Right renal cortex interstitium (tissue), 3 donors: ENCODE measurements at places on chromosomes 2 and 18. TPM values are rescaled to one million over a fixed set of nuclear protein-coding genes. Genes with fewer than 3 reads are reported as not detected.

DNA sequence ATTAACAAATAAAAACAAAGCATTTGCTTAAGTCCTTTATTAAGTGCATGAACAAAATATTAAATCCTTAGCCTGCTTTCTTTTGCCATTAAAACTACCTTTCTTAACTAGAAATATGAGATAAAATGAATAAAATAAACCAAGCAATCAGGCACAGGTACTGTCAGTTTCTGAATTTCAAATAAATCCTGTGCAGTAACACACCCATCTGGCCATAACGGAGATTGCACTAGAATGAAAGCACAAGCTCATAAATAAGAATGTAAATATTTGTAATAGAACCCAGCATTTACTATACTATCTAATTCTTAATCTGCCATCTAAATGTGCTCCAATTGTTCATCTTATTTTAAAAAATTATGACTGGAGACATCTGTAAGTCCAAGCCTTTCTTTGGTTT is 31.9 kb downstream of the PRKRA start:
- no peak for DNase-seq

- no peak for DNase-seq
Measured at GRCh38 chr2:226800941-226801784, 1.5 kb upstream of the IRS1 start.

GRCh38 chr2:137870682-137871081 is 93.6 kb upstream of the HNMT start:
- DNase-seq, result no peak

DNA sequence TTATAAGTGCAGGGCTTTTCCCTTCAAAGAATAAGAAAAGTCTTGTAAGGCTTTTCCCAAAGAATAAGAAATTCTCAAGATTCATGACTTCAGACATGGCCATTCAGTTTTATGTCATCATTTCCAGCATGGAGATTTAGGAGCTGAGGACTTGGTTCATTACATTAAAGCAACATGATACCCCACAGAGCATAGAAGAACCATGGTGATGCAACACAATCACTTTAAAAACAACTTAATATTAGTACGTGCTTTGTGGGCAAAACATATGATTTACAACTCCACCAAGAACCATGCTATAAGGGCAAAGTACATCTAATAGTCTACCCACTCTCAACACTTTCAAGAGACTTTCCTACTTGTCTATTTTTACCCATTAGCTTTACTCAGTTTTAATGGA is 214.4 kb downstream of the SRBD1 start:
- DNase-seq, result no peak

DNA sequence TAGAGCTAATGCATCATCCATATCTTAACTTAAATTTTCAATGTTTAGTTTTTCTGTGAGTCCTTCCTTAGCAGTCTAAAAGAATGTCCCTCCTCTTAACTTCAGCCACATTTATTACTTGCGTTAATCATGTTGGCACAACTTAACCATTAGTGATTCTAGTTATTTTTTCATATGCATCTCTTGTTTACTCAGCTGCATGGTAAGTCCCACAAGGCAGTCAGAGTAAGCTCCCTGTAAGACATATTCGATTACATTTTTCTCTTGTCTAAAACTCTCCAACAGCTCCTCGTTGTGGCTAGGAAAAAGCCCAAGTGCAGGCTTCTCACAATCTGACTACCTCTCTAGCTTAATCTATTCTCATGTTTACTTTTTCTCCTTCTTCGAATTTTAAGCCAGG is 2045.3 kb upstream of the PIK3C3 start:
- peak; percentile 21 for DNase-seq

Gene SLC14A1
- polyA plus RNA-seq, result 4.5 TPM

Gene TYMS
- polyA plus RNA-seq, result 119 TPM

- no peak for DNase-seq
Measured at GRCh38 chr2:226699321-226699720, 100.3 kb downstream of the IRS1 start.

Gene C2orf81
- 4.4 TPM for polyA plus RNA-seq

DNA sequence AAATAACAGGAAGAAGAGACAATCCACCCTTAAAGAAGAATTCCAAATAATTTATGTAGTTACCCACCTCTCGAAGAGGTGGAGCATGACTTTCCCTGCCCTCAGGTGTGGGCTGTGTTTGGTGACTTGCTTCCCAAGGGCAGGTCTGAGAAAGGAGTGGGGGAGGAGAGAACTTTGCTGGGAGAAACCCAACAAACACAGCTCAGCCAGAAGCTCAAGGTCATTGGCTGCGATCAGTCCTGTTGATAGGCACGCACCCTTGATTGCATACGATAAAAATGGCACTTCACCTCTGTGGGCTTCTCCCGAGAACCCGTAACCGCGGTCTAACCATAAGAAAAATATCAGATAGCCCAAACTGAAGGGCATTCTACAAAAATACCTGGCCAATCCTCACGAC is 157.5 kb upstream of the ID2 start:
- DNase-seq, result no peak

- DNase-seq, result no peak
Measured at GRCh38 chr2:60891180-60891579, 9.8 kb downstream of the REL start.

- no peak for DNase-seq
Measured at GRCh38 chr2:48278590-48278989, 251.4 kb upstream of the STON1 start.
